ENCODE measurements at places on chromosomes 3 and 15.

DNA sequence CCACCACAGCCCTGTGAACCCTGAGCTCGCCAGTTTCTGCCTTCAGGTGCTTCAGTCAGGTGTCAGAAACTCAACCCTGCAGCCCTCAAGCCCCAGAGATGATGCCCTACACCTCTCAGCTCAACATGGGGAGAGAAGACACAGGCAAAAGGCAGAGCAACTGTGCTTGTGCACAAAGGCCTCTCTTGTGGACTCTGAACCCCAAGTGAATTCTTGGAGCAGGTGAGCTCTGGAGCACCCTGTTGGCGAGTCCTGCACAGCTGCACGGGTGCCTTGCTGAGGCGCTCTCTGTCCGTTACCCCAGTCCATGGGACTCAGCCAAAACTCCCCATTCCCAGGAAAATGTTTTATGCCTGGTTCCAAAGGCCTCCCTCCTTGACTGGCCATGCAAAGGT, 197.0 kb downstream of the KLF13 start:
- DNase-seq = no peak

DNA sequence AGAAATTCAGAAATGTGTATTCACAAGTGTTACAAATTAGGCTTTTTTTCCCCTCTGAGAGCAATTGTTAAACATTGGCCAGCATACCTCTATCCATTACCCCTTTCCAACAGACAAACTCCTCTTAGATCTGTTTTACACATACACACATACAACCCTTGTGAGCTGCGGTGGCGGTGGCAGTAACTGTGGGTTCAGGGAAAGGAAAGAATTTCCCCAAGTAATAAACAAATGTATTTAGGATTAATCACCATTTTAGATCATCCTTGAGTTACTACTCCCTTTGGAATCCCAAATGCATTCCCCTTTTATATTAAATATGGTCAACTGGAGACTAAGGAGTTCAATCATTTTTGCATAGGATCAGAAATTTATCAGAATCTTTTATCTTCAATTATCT, 667.0 kb downstream of the FHIT start:
- DNase-seq = no peak

DNA sequence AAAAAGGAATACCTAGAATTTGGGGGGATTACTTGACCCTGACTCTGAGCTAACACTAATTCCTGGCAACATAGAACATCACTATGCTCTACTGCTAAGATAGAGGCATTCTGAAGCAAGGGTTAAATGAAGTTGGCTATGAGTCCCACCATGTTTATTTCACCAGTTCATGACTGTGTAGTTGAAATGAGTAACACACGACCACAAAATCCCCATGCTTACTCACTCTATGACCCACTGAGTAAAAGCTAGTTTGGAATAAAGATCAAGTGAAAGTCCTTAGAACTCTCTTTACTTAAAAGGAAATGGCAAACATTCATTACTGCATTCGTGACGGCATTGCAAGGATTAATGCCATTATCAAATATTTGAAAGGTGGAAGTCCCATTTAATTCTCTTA, 47.4 kb downstream of the MRPL46 start:
- DNase-seq = no peak

DNA sequence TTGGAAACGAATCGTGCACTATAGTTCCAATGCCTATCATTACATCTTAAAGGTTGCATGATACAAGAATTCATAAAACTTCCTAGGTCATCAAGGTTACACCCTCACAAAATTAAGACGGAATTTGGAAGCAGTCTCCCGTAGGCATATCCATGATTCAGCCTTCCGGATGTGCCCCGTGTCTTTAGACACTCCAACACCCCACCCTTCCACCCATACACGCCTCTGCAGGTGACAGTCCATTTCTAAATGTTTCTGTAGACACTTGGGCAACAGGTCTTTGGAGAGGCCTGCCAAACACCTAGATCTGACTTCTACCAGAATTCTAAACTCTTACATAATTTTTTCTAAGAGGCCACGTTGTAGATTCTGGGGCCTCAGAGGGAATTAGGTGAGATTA, 49.8 kb downstream of the LDHAL6B start:
- no peak for DNase-seq

- no peak for DNase-seq
Measured at GRCh38 chr3:55484801-55485791, 2.0 kb downstream of the WNT5A start.

DNA sequence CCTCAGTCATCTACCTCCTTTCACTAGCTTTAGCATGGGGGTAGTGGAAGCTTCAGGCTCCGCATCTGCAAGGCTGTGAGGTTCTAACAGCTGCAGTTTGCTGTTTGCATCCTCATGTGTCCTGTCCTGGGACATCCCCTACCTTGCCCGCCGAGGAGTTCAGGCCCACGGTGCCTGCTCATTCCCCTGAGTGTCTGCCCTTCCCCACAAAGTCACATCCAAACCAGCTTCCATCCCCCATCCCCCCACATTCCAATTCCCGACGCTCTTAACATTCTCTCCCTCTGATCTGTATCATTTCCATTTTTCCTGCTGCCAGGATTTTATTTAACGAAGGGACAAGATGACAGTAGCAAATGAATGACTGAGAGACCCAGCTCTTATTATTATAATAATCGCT, 43.8 kb downstream of the HRH1 start:
- no peak for DNase-seq

DNA sequence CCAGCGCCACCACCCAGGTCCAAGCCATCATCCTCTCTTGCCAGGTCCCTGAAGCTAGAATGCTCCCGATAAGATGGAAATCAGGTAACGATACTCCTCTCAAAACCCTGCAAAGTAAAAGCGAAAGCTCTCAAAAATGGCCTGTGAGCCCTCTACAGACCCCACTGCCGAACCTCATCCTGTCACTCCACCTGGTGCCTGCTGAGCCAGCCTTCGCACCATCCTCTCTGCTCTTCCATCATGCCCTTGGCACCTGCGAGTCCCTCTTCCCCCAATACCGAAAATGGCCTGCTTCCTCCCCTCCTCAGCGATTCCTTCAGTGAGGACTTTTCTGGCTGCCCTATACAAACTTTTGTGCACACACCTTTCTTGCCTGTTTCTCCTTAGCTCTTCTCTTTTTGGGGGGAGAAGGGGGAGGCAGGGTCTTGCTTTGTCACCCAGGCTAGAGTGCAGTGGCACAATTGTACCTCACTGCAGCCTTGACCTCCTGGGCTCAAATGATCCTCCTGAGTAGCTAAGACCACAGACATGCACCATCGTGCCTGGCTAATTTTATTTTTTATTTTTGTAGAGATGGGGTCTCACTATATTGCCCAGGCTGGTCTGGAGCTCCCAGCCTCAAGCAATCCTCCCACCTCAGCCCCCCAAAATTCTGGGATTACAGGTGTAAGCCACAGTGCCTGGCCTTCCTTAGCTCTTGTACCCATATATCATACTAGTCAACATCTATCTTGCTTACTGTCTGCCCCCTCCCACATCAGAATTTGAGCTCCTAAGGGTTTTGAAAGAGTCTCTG, 3.0 kb downstream of the IDH2 start:
- no peak for DNase-seq

GRCh38 chr3:194622621-194623340, 10.4 kb downstream of the TMEM44 start:
- DNase-seq = no peak

DNA sequence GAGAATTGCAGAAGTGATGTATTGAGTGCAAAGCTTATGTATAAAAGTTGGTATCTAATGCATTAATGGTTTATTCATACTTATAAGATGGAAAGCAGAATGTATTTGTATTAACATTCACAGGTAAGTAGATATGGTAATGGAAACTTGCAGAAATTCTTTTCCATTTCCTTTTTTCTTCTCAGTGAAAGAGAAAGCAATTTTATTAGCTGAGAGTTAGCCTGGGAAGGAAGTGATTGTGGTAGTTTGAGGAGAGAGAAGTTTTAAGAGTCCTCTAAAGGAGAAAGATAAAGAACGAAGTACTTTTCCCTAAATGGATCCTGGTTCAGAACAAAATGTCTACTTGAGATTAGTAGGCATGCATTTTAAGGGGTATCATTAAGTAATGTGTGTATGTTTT, 60.1 kb upstream of the OSTN start:
- no peak for DNase-seq

GRCh38 chr3:134911586-134912548, 116.8 kb downstream of the EPHB1 start:
- DNase-seq = no peak

GRCh38 chr15:56086566-56086965, 93.2 kb upstream of the NEDD4 start:
- DNase-seq = no peak

Data from RWPE1 (cell line).